ENCODE measurements at places on chromosomes 16 and 17.

GRCh38 chr17:77928519-77929179, 29.9 kb upstream of the TNRC6C start:
- DNase-seq, result no peak

- no peak for DNase-seq
Observed at GRCh38 chr17:10681866-10682446, 15.4 kb downstream of the SCO1 start.

DNA sequence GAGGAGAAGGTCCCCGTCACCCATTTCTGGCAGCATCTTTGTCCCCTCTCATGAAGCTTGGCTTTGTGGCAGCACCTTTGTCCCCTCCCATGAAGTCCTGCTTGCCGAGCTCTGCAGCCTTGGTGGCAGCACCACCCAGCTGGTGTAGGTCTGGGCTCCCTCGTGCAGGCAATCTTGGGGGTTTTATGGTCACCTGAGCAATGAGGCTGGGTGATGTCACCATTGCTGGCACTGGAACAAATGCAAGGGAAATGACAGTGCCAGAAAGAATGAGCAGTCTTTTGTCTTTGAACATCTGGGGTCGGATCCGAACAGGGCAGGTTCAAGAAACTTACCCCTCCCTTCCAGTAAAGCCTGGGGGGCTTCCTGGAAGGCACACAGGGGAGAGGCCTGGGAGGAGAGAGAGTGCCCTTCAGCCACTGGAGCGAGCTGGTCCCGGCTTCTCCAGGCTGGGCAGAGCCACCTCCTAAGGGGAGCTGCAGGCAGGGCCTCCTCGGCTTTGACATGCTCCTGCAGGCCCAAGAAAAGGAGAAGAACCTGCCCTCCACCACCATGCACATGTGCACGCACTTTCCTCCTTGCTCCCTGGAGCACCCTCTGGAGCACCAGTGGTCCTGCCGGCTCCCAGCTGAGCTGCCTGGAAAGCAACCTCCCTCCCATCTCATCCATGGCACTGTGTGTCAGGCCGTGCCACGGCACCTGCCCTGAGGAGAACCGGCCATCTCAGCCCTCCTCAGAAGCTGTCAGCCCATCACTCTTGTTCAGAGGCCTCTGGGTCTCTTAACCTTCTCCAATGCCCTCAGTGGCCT, 16.0 kb downstream of the BTBD17 start:
- DNase-seq, result no peak

- no peak for DNase-seq
Observed at GRCh38 chr16:86072328-86073102, 173.6 kb downstream of the IRF8 start.

DNA sequence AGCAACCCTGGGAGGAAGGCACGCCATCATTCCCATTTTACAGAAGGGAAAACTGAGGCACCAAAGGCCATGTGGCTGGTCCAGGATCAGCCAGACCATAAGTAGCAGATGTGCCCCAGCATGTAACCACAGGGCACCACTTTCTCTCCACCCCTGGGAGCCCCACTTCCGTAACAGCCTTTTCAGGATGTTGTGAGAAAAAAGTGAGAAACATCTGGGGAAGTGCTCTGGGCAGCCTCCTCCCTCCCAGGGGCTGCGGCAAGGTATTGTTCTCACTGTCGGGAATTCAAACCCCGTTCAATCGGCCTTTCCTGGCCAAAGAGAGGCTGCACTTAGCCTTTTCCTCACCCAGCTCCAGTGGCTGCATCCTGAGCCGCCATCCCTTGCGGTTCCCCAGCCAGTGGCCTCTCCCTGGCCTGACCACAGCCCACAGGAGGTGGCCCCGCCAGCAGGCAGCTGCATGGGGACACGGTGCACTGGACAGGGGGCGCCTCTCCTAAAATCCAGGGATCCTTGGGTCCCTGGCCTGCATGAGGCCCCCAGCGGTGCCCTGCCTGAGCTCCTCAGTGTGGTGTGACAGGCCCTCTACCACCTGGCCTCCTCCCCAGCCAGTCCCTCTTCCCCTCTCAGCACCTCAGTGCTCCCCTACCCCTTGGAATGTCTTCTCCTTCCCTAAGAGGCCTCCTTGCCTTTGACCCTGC, 5.7 kb upstream of the CDH5 start:
- DNase-seq, result no peak

DNA sequence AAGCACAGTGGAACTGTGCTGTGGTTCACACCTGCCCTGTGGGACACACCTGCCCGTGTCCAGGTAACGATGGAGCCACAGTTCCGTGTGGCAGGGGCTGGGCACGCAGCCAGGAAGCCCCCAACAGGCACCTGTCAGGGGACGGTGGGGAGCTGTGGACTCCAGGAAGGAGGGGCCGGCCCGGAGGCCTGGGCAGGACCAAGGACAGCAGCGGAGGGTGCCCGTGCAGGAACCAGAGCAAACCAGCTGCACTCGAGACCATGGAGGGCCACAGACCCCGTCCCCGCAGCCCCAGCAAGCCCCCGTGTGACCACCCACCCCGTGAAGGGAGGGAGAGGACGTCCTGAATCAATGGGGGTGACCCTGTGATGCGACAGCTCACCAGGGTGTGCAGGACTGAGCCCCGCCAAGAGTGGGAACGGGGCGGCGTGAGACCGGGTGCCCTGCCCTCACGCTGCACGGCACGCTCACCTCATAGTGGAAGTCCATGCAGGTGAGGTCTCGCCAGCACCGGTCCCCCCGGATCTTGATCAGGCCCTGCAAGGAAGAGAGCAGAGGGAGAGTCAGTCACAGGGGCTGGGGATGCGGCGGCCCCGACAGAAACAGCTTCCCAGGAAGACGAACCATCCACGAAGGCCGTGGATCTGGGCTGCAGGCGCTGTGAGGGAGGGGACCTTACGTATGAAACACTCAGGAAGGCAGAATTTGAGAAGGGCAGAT, 78.1 kb downstream of the LMF1 start:
- no peak for DNase-seq

- no peak for DNase-seq
Observed at GRCh38 chr17:5870231-5870953, 199.8 kb upstream of the WSCD1 start.

Measured in NCI-H446 treated with DMSO at 0.1 percent for 48 hours (cell line).